ENCODE measurements at places on chromosomes 5 and 9.

DNA sequence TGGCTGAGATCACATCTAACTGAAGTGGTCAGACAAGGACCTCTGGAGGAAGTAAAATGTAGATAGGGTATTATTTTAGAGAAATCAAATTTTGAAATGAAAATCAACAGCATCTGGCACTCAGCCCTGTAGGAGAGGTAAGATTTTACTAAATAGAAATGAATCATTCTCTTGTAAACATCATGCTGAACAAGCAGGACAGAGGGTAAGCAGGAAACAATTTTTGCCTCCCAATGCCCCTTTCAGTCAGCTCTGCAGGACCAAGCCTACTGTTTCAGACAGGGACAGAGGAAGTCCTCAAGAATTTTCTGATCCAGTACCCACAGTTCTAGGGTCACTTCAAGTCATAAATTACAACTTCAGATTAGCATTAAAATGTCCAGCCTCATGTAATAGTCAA, 190.1 kb downstream of the ESM1 start:
- no peak for DNase-seq

GRCh38 chr9:107815782-107816560, 326.4 kb upstream of the KLF4 start:
- DNase-seq: no peak

GRCh38 chr9:93576258-93577077, at the start of gene PHF2:
Gene PHF2 (plus strand): TSS chr9:93576584. CDS start chr9:93576774, 190 bp downstream.
- peak; percentile 49 for DNase-seq

DNA sequence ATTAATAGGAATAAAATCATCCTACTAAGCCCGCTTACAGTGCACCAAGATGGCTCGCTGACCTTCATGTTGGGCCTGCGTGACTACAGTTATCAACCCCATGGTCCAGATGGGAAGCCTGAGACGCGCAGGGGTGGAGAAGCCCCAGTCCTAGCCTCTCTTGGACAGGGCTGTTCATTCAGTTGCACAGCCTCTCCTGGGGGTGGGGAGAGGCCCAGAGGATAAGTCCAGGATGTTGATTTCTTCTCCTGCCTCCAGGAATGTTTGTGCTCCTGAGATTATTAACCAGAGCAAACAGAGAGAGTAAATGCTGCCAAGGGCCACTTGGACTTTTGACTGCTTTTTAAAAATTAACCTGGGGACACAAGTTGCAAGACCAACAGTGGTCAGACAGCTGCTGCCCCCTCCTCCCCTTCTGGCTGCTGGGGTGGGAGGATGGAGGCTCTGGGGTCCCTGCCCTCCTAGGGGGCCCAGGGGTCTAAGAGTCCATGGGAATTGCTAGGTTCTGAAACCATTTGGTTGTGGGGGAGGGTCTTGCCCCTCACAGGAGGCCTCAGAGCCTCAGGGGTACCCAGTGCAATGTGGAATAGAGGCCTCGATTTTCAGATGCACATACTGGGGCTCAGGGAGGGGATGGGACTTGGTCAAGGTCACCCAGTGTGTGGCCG, 2.8 kb upstream of the AMBP start:
- no peak for DNase-seq

DNA sequence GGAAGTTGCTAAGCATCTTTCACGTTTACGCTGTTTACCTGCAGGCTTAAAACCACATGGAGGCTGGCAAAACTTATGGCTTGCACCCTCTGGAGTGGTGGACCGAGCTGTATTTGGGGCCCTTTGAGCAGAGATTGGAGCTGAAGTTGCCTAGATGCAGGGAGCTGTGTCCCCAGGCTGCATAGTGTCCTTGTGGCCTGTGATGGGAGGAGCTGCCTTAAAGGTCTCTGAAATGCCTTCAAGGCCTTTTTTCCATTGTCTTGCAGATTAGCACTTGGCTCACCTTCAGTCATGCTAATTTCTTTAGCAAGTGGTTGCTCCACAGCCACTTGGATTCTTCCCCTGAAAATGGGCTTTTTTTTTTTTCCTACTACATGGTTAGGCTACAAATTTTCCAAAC, 81.5 kb upstream of the CHD1 start:
- DNase-seq: no peak

DNA sequence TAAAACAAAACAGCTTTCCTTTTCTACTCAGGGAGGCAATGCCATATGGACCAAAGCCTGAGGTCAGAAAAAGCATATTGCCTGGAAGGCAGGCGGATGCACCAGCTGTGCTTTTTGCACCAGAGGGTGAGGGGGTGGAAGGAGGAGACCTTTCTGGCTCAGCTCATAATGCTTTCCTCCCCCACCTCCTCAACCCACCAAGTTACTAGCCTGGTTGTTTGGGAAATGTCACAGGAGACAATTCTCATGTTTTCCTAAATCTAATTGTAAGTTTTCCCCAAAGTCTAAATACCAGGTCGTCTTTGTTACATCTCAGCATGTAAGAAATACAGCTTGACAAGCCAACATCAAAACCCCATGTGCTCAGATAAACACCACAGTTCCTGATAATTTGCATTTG, 72.6 kb upstream of the DMRTA1 start:
- no peak for DNase-seq

- no peak for DNase-seq
These were observed 53.8 kb downstream of the UBE2QL1 start for GRCh38 chr5:6502421-6502820.

DNA sequence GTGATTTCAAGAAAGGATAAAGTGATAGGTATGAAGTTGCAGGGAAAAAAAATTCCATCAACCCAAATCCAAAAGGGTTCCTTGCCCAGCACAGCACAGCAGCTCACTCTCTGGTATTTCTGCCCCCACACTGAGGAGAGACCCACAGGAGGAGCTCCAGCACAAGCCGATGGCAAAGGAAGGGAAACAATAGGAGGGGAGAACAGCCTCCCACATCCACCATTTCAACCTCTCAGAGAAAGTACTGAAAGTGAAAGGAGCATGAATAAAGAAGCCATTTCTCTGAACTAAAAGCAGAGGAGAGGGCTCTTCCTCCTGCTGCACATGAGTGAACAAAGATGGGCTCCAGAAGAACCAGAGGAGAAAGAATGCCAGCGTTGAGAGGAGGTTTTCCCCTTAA, 54.9 kb upstream of the ZSWIM6 start:
- no peak for DNase-seq

DNA sequence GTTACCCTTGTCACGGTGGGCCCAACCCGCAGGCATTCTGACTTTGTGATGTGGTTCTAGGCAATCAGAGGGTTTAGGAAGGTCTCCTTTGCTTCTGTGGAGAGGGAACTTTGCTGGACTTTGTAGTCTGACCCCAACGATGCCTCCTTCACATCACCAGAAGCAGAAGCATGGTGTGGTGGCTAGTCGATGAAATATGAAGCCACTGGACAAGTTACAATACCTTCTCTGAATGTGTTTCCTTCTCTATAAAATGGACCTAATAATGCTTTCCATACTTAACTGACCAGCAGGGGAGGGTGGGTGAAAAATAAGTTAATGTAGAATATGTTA, 607 bp downstream of the SPEF2 start:
- DNase-seq: no peak

- DNase-seq: no peak
These were observed 207.3 kb upstream of the SGCD start for GRCh38 chr5:156119692-156120091.

DNA sequence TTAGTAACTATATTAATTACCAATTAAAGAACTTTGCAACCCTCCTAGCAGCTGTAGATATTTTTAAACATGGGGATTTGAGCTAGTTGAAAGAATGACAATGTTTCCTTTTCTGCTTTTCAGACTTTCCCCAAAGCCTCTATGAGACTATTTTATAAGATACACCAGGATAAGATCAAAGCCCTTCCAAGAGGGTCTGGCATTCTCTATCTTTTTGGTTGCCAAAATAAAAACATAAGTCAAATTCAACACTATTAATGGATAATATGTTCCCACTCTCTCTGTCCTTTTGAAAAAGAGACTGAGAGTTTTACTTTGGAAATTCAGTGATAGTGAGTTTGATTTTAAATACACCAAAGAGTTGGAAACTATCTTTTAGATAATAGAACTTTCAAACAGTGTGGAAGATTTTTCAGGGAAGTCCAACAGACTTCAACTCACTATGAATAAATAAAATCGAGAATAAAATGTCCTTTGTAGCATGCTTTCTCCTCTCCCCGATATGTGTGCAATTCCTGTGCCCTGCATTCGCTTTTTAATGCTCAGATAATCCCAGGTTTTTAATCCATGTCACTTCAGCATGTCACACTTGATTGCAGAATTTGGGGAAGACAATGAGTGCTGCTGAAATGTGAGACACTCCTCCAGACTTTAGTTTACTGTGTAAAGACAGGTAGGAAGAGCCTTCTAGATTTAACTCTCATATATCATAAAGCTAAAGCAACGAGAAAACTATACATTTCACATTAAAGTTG, 1095.7 kb upstream of the DMAC1 start:
- no peak for DNase-seq

DNA sequence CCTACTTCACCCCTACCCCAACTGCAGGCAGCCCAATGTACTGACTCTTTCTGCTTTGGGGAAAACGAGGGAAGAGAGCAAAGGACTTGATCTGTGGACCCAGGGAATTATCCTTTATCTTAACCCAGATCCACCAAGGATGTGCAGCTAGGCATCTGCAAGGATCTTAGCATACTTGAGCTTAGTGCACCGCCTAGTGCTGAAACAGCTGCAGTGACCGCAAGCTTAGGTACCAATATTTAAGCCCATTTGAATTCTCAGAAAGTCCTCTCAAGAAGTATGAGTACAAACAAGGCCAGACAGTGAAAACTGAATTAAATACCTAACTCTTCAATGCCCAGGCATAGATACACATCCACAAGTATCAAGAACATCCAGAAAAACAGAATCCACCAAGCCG, 576.7 kb upstream of the ADAMTS16 start:
- DNase-seq: no peak

DNA sequence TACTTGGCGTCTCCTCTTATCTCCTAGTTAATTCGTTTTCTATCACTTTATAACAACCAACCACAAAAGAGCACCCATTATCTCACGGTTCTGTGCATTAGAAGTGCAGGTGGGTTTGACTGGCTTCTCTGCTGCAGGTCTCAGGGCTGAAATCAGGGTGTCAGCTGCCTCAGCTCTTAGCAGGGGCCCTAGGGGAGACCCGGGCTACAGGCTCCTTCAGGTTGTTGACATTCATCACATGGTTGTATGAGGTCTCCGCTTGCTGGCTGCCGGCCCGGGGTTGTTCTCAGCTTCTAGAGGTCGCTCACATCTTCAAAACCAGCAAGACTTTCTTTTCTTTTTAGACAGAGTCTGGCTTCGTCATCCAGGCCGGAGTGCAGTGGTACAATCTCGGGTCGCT, 2.9 kb upstream of the ZMYND19 start:
- no peak for DNase-seq

DNA sequence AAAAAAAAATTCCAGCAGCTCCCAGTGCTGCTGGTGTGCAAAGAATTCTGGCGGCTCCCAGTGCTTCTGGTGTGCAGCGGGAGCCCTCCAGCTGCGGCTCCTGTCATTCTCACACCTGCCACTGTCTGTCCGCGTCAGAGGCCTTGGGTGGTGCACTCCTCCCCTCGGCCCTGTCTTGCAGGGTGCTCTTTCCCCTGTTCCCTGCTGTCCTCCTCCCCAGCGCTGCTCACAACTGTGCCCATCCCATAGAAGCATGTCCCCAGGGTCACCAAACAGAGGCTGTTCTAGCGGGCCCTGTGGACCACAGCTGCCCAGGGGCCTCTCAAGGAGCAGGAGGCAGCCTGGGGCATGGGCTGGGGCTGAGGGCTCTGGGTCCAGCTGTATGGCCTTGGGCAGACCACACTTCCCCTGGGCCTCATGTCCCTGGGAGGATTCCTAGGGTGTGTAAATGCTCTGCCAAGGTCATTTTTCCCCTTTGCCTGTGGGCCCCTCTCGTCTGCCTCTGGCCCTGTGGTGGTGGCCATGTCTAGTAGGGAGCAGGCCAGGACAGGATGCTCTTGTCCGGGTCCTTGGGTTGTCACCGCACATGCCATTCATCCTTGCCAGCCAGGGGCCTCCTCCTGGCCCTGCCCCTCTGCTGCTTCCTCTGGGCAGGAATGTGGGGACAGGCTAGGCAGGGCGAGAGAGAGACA, 68.2 kb downstream of the PHF2 start:
- no peak for DNase-seq

GRCh38 chr9:134297576-134297975, 28.7 kb upstream of the RXRA start:
- no peak for DNase-seq

DNA sequence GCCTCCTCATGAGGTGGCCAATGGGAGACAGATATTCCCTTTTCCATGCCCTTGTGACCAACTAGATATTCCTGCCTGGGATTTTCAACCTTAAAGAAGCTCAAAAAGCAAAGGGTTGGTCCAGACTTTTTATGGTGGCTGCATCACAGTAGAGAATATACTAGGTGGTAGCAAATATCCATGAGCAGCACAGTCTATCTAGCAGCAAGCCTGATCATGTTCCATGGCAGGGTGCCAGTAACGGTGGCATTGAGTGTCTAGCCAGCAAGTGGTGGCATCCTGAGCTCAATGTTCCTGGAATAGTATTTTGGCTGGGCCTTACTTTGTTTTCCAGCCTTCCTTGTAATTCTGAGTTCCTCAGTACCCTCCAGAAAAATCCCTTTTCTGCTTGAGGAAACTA, 25.8 kb downstream of the CDC25C start:
- no peak for DNase-seq

DNA sequence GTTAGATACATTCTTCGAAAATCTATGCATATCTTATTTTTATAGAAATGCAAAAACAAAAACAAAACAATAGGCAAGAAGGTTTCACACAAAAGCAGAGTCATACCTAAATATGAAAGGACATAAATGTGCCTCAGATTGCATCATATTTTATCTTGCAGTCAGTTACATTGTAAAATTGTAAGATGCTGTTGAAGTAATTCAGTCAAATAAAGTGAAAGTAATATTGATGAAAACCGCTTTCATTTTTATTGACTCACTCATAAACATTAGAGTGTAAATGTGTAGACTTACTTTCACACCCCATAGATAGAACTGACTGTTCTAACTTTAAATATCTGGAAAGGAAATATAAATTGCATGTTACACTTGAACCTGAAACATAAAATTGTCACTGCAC, 931.5 kb upstream of the NUDT12 start:
- DNase-seq: no peak

GRCh38 chr9:20111173-20111843, 322.5 kb upstream of the SLC24A2 start:
- DNase-seq: no peak

- DNase-seq: no peak
These were observed 282.4 kb downstream of the EFNA5 start for GRCh38 chr5:107388141-107388861.

DNA sequence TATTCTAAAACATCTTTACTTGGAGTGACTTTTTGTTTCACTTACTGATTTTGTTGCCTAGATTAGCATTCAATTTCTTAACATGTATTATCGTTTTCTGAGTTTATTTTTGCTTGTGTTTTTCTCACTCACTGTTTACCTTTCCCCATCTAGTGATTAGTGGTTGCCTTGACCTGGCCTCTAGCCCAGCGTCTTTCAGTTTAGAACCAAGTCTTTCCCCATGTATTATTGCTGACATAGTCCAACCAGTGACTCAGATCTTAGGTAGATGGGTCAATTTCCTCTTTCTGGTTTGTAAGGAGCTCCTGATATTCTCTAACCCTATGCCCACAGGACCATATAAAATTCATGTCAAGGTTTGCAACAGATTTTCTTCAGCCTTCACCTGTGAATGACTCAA, 135.5 kb downstream of the PRR16 start:
- no peak for DNase-seq

- no peak for DNase-seq
These were observed 65.0 kb downstream of the UGCG start for GRCh38 chr9:111961575-111961974.

- DNase-seq: no peak
These were observed 135.7 kb upstream of the PHYKPL start for GRCh38 chr5:178368274-178368673.
